Cortex of kidney (tissue), 1 donor: ENCODE measurements at places on chromosomes 5 and 9.

DNA sequence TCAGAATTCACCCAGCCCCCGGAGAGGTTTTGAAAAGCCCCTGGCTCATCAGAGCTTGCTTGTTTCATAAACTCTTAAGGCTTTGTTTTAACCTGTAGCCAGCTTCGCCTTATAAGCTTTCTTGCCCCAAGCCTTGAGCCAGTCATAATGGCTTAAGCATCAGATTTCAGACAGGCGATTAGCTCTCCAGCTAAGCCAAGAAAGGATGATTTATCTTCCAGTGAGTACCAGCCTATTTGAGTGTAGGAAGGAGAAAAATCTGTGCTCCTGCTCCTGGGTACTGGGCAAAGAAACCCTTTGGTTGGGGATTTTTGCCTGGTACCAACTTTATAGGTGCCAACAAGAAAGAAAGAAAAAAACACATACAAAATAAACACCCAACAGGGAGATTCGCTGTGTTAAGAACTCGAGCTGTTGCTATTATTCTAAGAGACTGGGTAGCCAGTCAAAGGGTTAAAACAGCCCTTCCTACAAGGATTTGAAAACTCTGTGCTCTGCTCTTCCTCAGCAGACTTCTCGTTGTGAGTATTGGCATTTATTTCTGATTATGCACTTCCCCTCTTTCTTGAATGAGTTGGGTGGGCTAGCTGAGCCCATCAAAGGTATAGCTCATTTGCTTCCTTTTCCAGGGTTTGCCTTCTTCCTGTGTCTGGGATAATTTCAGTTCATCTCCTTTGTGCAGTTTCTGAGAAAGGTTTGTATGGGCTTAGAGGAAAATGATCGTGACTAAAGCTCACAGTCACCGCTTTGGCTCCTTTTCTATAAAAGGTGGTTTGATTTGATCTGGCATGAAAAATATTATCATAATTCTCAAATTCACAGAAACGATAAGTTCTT is 157.2 kb upstream of the DMRT1 start:
- no peak for DNase-seq

DNA sequence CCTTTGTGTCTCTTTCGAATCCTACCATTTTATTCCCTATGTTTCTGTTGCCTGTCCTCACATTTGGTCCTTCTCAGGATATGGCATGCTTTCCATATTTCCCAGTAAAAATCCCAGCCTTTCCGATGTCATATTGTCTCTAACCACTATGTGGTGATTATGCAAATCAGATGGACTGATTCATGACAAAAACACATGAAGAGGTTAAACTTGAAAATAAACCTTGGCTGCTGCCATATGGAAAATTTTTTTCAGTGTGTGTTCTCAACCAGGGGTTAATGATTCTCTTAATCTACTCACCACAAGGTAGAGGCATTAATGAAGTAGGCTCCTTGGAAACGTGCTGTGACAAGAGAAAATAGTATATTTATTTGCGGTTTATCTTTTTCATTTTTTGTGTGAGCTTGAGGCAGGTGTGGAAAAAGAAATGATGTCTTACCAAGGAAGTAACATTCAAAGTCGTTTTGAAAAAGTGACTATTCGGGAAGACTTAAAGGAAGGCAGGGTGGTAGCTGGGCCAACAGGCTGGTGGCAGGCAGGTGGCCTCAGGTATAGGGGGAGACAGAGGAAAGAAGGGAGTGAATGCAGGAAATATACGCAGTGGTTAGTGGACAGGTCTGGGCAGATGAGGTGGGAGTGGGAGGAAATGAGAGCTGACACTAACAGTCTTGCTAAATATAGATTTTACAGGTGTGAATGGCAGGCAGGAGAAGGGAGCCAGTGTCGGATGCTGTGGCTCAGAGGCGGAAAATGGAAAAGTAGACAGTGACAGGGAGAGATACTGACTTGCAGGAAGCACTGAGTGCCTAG is 46.2 kb downstream of the DMRT2 start:
- DNase-seq: no peak

GRCh38 chr5:64665243-64665642 is 25.1 kb upstream of the SHISAL2B start:
- DNase-seq: no peak

GRCh38 chr9:90274725-90275124 is 367.9 kb downstream of the DIRAS2 start:
- no peak for DNase-seq

DNA sequence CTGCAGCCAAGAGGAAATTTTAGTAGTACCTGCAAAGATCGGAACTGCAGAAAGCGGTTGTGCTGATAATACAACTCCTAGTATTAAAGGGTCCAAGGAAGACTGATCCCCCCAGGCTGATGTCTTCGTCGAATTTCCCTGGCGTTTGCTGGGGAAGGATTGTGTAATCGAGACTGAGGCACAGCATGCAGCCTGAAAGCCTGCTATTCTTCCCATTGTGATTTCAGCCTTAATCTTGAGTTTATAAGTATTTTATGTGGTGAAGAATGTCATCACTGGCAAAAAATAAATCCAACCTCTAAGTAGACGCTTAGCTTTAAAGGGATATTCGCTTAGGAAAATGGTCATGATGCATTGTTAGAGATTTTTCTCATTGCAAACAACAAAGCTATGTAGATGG is 21.3 kb upstream of the LMX1B start:
- no peak for DNase-seq

DNA sequence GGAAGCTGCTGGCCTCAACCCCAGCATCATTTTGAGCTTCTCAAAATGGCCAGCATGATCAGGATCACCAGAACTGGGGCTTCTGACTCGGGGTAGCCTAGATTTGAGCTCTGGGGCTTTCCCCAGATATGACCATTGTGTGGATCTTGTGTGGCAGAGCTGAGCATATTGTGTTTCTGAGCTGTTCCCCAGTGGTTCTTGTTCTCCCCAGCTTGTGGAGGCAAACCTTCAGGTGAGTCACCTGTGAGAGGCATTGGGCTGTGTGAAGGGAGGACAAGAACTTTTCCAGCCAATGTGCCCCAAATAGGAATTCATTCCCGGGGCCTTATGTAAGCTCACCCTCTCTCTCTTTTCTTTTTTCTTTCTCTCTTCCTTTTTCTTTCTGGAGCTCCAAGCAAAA is 80.7 kb upstream of the PITX1 start:
- DNase-seq: no peak

DNA sequence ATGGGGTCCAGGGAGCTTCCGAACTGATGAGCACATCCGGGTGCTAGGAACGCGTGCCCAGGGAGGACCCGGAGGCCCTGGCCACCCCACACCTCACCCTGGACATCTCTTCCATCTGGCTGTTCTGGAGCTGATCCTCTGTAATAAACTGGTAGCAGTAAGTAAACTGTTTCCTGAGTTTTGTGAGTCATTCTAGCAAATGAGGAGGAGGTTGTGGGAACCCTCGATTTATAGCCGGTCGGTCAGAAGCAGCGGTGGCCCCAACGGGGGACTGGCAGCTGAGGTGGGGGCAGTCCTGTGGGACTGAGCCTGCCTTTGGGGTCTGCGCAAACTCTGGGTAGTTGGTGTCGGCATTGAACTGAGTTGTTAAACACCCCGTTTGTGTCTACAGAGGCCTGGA is 15.4 kb upstream of the UBAC1 start:
- DNase-seq: no peak

DNA sequence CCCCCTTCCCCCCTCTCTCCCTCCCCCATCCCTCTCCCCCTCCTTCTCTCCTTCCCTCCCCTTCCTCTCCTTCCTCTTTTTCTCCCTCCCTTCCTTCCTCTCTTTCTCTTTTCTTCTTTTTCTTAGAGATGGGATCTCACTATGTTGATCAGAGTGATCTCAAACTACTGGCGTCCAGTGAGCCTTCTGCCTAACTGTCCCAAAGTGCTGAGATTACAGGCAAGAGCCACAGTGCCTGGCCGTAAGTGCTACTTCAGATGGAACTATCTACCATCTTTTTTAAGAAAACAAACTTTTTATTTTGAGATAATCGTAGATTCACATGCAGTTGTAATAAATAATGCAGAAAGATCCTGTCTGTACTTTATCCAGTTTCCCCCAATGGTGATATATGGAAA is 6.3 kb downstream of the RCL1 start:
- no peak for DNase-seq

DNA sequence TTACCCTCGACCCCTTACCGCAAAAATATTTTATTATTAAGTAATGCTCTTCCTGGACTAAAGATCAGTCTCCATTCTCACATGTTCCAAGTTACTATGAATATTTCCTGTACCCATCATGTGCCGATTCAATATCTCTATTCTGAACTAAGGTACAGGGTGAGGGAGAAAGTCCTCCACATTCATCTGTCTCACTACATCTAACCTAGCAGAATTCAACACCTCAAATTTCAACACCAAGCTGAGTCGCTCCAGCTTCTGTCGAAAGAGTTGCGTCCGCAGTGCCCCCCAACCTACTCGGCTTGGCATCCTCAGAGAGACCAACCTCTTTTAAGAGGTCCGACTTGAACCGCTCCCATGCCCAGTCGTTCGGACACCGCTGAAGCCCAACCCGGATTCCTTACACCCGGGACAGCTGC is 1.0 kb downstream of the CERT1 start:
- DNase-seq: no peak

- DNase-seq: no peak
Observed at GRCh38 chr5:122089096-122090013, 11.3 kb upstream of the LOX start.

GRCh38 chr5:145697251-145697990 is 137.7 kb downstream of the PRELID2 start:
- DNase-seq: no peak

DNA sequence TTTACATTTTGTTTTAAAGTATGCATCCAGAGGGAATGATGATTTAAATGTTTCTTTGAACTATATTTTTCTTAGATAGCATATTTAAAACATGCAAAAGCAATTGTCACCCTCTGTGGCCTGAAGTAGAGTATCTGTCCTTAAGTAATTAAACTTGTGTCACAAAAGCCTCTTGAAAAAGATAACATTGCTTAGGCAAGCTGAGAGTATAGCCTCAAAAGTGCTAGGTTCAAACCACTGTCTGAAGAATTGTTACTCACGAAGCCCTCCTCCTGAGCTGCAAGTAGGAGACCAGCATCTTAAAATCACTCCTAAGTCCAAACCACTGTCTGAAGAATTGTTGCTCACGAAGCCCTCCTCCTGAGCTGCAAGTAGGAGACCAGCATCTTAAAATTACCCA is 378.0 kb upstream of the PRR16 start:
- DNase-seq: no peak

GRCh38 chr5:90558344-90559192 is at the start of gene ADGRV1:
TSS of gene ADGRV1 (plus strand) at chr5:90558797. CDS start at chr5:90558896, 99 bp downstream.
- no peak for DNase-seq

DNA sequence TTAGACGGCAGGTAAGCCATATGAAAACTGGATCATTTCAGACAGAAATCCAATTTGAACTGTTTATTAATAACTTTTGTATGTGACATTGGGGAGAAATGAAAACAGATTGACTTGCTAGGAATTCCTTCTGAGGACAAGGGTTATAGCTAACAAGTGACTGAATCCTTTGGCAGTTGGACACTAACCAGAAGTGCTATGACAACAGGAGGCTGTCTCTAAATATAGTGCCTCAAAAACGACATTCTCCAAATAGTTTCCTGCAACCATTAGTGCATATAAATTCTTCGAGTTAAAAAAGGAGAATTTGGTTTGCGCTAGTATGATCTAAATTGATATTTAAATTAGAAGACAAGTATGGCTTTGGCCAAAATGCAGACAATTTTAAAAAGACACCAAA is 338.6 kb downstream of the PTPRD start:
- no peak for DNase-seq

GRCh38 chr9:73847536-73847935 is 649.6 kb upstream of the RORB start:
- DNase-seq: no peak

- DNase-seq: no peak
Observed at GRCh38 chr5:172870291-172870714, 36.3 kb downstream of the ERGIC1 start.

GRCh38 chr5:82821846-82822633 is 255.2 kb downstream of the TMEM167A start:
- DNase-seq: no peak

DNA sequence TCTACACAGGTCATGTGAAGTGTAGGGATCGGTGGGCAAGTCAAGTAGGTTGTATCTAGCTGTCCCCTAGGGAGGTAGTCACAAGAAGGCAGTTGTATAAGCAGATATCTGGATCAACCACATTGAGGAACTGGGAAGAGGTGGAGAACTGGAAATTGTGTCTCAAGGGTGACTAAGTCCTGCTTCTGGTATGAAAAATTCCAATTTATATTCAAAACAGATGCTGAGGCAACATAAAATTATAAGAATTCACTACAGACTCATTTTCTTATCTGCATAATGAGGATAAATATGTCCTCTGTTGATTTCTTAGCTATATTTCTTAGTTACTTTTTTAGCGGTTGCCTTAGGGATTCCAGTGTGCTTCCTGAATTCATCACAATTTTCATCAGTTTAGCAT is 46.8 kb downstream of the GALNT12 start:
- no peak for DNase-seq

DNA sequence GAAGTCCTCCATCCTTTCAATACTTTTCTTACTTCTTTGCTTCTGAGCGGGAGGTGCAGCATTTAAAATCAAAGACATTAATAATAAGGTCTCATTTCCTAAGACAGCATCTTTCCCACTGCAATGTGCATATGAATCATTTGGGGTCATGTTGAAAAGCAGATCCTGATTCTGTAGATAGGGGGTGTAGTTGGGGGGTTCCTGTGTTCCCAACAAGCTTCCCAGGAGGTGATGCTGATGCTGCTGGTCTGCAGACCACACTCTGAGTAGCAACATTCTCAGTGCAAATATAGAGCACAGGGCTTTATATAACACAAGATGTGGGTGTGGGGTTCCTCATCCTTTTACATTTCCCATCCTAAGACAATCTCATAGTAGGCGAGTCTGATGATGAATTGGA is 126.5 kb upstream of the PALM2AKAP2 start:
- no peak for DNase-seq

DNA sequence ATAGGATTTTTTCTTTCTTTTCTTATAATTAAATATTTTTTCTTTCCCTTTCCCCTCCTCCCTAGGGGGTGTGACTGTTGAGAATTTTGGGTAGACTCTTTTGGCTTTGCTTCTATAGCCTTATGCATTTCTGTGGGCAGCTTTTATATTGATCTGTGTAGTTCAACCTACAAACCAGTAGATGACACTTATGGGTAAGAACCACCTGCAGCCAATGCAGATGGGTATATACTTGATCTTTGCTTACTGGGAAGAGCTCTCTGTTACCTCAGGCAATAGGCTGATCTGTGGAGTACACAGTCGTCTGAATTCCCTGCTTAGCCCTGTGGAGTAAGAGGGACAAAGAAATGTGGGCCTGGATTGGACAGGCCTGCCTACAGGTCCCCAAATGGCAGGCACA is 102.7 kb upstream of the STARD4 start:
- no peak for DNase-seq

GRCh38 chr5:115052948-115053347 is 116.8 kb downstream of the TRIM36 start:
- no peak for DNase-seq

DNA sequence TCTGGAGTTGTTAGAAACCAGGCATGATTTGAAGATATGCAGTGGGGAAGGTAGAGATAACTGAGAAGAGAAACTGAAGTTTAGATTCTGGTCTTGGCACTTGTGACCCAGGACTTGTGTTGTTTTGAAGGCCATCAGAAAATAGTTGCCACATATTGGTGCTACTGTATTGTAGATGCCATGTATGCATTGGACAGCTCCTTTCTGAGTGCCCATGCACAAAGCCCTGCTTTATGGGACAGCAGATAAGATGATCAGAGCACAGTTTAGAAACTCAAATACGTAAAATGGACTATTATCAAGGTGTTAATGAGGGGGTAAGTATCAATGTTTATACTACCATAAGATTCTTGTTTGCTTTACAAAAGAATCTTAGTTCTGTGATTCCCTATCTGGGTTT is 84.9 kb downstream of the KIF4B start:
- no peak for DNase-seq
